NCI-H524 (cell line): ENCODE measurements at places on chromosomes 16 and 17.

DNA sequence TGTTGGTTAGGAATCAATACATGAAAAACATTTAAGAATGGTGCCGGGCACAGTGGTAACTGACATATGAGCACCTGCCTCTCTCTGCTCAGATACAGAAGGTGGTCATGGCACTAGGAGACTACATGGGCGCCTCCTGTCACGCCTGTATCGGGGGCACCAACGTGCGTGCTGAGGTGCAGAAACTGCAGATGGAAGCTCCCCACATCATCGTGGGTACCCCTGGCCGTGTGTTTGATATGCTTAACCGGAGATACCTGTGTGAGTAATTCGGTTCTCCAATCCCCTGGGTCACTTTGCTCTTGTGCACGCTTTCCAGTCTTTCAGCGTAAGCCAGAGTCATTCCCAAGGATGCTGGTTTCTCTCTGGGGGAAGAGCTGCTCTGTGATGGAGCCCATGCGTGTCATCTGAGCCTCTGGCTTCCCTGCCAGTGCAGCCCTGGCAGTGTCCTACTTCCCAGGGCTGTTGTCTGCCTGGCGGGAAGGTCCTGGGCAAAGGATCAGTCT lies 3.0 kb upstream of the CD68 start:
- no peak for DNase-seq

DNA sequence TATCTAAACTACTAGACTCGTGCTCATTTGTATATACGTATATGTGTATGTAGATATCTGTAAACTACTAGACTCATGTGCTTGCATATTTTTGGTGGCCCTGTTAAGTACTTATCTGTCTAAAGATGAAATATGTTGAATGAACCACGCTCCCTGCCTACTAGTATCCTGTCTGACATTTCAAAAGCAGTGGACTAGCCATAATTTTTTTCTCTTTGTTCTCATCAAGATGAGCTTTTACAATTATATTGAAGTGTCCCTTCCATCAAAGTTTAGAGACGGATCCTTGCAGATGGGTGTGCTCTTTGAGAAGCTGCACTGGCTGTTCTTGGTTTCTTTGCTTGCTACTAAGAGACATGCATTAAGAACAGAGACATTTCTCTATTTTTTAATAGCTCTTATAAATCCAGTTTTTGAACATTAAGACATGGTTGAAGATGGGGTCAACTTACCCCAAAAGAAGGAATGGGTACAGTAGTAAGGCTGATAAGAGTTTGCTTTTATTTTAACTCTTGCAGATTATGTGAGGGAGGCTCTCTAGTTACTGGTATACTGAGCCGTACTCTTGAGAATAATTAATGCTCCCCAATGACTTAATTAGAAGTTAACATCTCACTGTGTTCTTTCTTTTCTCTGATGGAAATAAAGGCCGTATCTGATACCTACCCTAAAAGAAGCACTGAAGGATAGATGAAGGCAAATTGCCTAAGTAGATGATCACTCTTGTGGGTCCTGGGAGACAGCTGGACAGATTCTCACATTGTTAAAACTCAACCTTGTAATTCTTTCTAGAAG lies 3.4 kb downstream of the CNTNAP4 start:
- DNase-seq, result no peak

DNA sequence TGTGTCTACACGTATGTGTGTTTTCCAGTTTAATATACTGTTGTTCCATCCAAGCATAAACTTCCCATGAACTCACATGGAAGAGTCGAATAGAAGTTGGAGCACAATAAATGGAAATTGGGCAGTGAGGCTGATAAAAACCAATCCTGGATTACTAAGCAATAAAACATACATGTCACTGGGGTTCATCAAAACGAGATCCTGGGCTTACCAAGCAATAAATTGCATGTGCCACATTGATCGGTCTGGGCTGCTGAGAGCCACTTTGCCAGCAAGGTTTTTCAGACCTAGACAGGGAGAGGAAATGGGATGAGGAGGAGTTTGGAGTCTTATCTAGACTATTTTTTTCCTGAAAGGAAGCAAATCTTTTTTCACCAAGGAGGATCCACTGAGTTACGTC lies 322.3 kb upstream of the C16orf82 start:
- no peak for DNase-seq

DNA sequence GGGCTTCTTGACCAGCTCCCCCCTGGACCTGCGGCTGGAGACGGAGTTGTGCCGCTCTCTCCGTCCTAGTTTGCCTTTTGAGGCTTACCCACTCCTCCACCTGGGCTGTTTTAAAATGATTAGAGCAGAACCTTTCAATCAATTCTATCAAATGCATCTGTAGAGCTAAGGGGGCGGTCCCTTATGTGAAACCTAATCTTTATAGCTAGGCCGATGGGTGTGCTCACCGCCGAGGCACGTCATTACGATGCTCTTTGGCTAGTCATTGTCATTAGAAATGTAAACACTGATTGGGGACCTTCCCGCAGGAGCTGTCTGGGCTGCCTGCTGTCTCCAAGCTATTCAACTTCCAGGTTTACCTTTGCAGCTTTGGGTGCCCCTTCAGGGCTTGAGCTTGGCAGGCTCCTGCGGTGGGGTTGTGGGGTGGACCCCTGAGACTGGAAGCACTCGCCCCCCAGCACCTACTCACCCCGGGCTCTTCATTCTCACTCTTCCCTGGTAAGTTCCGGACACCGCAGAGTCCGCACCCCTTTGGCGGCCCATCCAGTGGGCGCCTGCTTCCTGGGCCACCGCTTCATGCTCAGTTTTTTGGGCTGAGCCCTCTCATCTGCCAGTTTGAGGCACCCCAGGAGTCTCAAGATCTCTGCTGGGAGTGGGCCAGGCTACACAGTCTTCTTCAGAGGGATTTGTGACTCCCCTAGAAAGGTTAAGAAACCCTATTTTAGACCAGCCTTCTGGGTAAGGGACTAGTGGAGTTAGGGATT lies 20.9 kb upstream of the IL17C start:
- no peak for DNase-seq

GRCh38 chr16:56849690-56850680 lies 15.0 kb upstream of the SLC12A3 start:
- DNase-seq, result no peak

GRCh38 chr16:11264155-11264832 lies 4.8 kb downstream of the TNP2 start:
- no peak for DNase-seq

GRCh38 chr17:72479113-72479512 lies 358.3 kb downstream of the SOX9 start:
- no peak for DNase-seq

GRCh38 chr16:73116576-73116975 lies 68.6 kb upstream of the ZFHX3 start:
- DNase-seq, result no peak

DNA sequence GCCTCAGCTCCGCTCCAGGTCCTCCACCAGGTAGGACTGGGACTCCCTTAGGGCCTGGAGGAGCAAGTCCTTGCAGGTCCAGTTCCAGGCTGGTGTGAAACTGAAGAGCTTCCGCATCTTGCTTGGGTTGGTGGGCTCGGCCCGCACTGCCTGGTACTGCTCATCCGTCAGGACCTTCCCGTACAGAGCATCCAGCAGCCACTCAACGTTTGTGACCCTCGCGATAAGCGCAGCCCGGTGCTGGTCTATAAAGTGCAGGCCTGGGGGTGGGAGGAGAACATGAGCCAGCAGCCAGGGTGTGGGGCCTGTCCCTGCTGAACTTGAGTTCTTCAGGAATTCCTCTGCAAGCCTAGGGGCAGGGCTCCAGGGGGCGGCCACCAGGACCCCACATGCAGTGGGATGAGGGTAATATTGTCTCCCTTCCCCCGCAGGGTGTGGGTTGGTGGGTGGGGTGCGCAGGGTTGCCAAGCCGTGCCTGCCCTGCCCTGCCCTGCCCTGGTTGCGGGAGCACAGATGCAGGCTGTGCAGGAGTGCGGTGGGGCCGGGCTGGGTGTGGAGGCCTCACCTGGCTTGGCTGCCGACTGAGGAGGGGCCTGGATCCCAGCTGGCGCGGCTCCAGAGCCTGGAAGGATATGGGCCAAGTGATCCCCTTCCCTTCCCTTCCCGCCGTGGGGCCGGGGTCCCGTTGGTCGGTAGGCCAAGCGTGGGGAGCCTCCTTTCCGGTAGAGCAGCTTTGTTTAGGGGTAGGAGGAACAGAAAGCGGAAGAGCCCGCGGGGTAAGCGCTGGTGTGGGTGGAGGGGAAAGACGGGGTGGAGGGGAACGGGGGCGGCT lies 762 bp downstream of the PYCARD start:
- no peak for DNase-seq

GRCh38 chr17:75404731-75405364 lies 630 bp downstream of the GRB2 start:
- peak; percentile 31 for DNase-seq

DNA sequence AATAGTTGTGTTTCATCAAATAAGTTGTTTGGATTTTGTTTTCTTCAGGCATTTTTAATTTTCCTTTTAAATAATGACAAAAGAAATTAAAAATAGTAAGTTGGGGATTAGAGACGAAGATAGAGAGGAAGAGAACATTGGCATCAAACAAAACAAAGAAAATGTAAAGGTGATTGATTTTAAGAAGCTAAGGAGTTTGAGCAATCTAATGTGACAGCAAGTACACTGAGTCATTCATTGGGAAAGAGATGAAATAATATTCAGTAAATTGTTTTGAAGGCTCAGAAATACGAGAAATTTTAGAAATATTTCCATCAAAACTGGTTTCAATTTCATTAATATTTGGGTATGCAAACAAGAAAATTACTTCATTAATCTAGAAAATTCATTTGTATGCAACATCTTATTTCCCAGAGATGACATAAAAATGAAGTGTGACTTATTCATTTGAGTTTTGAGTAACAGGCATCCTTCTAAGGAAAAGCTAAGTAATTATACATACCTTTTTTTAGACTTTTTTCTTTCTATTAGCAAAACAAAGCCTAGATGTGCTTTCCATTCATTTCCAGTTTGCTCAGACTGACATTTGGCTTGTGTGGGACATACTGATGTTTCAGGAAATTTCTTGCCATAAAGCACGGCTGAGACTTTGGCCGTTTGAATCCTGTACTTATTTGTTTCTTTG lies 66.7 kb downstream of the COX10 start:
- no peak for DNase-seq

DNA sequence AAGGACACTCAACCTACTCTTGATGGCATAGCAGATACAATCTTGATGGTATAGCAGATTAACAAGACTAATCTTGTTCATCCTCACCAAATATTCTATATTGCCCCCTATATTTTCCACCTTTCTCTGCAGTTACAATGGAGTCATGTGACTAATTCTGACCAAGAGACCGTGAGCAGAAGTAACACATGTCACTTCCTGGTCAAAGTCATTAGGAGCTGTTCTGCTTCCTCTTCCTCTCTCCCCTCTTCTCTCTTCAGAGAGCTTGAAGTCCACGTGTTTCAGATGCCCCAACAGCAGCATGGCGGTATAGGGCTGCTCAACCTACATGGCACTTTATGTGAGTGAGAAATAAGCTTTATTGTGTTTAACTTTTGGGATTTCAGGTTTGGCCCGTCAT lies 55.3 kb upstream of the ERCC4 start:
- DNase-seq, result no peak

DNA sequence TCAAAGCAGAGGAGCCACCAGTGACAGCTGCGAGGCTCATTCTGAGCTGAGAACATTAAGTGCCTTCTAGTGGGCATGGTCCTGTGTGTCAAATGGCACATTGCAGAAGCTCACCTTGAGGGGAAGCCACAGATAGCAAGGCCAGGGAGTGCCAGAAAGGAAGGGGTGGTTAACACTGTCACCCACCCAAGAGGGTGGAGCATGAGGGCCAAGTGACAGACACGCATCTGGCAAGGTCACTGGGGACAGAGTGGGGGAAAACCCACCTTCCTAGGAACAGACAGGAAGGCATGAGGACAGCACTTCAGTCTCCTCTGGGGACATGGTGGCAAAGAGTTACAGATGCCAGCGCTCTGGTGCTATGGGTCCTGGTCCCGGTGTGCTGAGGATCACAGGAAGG lies 22.1 kb downstream of the NUBP1 start:
- DNase-seq, result no peak

DNA sequence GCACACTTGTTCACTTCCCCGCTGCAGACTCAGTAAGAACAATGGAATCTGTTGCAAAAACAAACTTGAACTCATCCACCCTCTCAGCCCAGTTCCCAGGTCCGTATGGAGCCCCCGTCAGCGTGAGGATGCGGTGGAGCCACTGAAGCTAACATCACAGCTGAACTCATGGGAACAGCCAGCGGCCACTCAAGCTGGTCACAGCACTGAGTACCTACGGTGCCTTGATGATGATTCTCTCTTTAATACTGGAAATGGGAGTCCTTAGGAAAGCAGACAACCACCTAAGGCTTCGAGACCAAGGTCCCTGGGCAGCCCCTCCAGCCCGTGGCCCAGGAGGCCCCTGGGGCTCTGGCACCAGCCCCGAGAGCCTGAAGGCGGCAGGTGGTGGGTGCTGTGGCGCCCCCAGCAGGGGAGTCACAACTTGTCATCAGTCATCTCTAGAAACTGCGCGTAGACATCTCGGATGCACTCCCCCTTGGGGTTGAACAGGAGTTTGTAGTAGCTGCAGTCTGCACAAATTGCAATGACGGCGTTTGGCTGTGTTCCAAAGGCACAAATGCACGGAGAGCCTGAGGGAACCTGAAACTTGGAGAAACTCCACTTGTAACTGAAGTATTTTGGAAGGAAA lies 31.0 kb upstream of the RHOT1 start:
- peak; percentile 39 for DNase-seq

GRCh38 chr17:55056526-55056925 lies 88.0 kb downstream of the STXBP4 start:
- peak; percentile 3 for DNase-seq

GRCh38 chr17:80611816-80612215 lies 67.2 kb downstream of the RPTOR start:
- no peak for DNase-seq

DNA sequence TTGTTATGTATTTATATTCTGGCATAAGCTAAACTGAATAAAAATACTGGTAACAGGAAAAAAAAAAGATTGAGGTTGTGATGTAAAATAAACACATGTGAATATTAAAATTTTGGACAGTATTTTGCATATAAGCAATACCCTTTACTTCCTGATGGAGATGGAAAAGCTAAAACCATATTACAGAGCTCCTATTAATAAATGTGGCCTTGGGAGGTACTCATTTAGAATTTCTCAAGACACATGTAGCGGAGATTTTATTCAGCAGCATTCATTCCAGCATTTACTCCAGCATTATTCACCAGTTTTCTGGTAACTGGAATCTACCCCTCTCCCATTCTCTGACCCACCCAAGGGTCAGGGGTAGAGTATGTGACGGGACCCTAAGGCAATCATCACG lies 94.3 kb upstream of the AXIN2 start:
- DNase-seq, result no peak

GRCh38 chr16:87150262-87150661 lies 166.9 kb downstream of the C16orf95 start:
- no peak for DNase-seq

DNA sequence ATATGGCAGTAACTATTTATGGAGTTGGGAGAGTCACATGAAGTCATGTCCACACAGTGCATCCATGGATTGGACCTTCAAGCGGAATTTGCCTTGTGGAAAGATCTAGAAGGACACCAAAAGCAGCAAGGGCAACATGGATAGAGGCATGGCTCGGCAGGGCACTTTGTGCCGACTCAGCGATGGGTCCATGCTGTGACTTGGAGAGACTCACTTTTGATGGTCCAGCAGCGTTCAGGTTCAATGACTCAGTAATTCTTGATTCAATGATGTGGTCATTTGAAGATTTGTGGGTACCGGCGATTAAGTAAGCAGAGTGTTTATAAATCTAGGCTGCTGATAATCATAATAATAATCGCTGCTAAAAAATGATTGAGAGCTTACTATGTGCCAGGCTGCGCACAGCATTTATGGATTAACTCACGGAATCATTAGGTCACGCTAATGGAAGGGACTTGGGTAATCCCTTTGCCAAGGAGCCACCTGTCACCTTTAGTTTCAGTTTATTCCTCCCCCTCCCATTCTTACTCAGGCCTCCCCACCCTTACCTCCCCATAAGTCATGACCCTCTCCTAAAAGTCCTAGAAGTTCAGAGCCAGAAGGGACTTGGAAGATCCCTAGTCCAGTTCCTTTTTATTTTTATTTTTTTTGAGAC lies 127.5 kb upstream of the CRHR1 start:
- peak; percentile 94 for DNase-seq
